ENCODE measurements at places on chromosomes 3 and 15.

GRCh38 chr3:132433121-132433520 is 15.8 kb downstream of the DNAJC13 start:
- DNase-seq, result no peak

DNA sequence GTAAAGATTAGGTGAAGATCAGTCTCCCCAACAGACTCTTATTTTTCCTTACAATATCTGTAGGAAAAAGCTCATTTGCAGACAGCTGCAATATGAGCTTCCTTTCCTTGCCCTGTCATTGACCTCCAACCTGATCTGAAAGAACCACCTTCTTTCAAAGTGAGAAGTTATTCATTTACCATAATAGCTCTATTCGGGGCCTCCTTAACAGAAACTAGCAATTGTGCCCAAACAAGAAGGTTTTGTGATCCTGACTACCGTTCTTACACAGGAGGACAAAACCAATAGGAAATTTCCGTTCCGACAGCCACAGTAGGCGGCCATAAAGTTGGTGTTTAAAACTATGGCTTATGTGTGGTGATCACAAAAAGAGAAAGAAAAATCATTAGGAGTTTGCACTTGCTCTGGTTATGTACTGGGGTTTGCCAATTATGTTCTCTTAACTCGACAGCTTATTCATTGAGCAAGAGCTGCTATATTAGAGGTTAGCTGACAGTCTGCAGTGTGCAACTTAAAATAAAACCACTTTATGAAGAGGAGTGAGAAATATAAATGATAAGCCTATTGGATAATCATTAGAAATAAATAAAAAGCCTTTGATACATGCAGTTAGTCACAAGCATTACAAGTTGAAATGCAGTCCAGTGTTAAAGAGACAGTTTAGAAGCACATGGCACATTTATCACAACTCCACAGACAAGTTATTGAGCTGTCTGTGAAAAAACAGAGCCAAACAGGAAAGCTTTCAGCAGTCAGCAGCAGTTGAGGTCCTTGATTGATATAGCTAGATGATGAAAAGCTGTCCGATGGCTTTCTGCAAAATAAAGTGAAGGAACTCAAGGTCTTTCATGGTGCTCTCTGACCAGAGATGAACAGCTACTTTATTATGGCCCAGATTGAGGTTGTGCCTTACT is 199.8 kb downstream of the WDR72 start:
- no peak for DNase-seq

DNA sequence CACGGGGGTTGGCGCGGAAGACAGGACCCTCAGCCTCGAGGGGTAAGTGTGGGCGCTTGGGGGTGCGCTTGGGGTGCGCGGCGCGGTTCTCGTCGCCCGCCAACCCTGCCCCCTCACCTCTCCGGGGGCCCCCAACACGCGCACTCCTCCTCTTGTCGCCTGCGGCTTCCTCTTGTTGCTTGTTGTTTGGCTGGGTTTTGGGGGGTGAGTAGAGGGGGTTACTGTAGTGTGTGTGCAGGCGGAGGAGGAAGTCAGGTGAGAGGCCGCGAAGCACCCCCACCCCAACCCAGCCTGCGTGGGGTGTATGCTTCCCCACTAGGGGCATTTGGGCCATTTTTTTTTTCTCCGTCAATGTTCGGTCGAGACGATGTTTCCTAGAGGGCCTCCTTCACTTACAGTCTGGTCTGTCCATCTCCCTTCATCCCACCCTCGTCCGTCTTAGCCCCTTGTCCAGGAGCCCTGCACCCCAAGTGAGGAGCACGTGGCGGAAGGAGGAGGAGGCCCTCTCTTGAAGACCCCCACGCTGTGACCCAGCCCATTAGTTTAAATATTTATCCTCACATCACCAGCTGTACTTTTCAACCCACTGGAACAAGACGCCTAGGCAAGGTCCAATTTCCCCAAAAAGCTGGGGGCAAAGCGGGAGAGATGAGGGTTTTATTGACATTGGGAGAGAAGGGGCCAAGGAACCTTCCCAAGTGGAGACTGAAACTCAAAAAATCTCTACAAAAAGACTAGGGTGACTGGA is 20.4 kb upstream of the SATB1 start:
- peak; percentile 2 for DNase-seq

- no peak for DNase-seq
These were observed 27.2 kb downstream of the PLD1 start for GRCh38 chr3:171783086-171783485.

DNA sequence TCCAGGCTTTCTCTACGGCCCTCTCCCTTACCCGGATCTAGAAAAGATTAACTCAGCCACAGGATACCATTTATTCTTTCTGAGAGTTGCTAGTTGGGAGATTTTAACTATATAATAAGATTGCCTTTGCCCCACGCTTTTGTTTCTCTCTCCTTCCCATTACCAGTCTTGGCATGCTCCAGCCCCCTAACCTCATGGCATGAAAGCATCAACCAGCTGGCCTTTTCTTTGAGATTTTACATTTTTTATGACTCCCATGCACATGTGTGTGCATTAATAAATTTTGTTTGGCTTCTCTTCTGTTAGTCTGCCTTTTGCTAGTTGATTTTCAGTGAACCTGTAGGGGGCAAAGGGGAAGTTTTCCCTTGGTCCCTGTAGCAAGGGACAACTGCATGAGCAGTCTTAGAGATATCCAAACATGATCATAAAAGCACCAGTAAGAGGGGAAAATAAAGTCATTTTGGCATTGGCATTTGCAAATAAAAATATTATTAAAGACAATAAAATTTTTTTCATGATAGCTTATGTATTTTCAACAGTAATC is 73.6 kb downstream of the OXSM start:
- no peak for DNase-seq

DNA sequence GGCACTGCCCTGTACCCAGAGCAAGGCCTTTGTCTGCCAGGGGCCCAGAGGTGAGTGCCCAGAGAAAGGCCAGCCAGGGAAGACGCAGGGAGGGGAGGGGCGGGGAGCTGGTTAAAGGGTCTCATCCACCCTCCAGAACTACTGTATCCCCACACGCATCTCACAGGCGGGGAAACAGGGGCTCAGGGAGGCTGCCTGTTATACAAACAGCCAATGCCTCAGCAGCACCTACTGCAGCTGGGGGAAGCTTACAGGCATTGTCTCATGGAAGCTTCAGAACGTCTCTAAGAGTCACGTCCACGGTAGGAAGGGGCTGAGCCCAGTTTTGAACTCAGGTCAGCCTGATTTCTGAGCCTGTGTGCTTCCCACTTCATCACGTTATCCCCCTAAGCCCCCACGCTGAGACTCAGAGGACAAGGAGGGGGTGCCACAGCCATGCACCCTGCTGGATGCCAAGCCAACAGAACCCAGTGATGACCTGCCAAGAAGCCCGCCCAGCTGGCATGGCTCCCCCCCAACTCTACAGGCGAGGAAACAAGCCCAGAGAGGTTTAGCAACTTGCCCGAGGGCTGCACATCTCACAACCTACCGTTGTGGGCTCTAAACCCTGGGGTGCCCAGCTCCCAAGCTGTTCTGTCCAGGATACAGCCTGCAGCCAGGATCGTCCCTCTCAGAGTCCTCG is 54.5 kb downstream of the IQSEC1 start:
- no peak for DNase-seq

GRCh38 chr3:114538211-114538610 is 244.4 kb downstream of the TIGIT start:
- no peak for DNase-seq

DNA sequence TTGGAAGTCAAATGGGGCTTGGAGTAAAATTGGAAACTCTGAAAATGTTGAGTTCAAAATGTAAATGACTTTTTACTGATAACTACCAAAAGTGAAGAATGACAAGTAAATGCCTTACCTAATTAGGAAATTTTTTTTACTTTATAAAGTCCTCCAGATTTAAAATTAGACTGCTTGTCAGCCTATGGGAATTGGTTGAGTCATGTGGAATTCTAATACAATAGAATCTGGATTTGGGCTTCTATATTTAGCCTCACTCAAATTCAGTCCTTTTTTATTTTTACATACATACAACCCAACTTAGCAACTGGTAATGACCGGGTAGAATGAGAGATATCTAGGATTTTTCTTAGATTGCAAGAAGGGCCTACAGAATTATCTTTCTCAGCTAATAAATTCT is 158.9 kb upstream of the CADPS start:
- no peak for DNase-seq

DNA sequence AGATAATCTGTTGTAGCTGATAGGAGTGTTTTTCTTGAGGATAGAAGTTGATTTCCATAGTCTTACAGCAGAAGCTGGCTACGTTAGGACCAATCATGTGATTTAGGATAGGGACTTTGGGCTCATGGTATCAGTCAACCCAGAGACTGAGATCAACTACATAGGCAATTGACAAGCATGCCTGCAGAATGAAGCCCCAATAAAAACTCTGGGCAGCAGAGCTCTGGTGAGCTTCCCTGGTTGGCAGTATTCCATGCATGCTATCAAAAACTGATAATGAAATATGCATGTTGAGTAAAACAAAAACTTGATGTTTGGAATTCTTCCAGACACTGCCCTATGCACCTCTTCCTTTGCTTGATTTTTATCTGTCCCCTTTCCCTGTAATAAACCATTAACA is 38.0 kb downstream of the SUCNR1 start:
- no peak for DNase-seq

- no peak for DNase-seq
These were observed 390 bp downstream of the STARD5 start for GRCh38 chr15:81323559-81323943.

- DNase-seq, result no peak
These were observed 22.6 kb upstream of the TPRG1 start for GRCh38 chr3:189149203-189149602.

GRCh38 chr3:65348398-65348995 is 660.7 kb upstream of the ADAMTS9 start:
- no peak for DNase-seq

Data from Daoy (cell line).